T follicular helper cell (primary cell): ENCODE measurements at places on chromosomes 1 and 21.

DNA sequence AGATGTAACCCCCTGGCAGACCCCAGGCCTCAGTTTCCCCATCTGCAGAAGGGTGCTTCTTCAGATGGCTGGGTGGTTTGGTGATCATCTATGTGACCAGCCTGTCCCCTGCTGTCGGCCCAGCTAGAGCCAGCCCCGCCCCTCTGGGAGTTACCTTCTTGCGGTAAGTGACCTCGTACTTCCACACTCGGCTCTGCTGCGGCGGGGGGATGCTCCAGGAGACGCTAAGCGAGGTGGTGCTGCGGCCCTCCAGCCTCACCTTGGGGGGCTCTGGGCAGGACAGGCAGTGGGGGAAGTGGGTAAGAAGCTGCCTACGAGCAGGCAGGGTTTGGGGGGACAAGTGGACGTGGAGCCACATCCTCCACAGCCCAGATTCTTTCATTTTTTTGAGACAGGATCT is 20.4 kb downstream of the EPHA2 start:
- no peak for DNase-seq

DNA sequence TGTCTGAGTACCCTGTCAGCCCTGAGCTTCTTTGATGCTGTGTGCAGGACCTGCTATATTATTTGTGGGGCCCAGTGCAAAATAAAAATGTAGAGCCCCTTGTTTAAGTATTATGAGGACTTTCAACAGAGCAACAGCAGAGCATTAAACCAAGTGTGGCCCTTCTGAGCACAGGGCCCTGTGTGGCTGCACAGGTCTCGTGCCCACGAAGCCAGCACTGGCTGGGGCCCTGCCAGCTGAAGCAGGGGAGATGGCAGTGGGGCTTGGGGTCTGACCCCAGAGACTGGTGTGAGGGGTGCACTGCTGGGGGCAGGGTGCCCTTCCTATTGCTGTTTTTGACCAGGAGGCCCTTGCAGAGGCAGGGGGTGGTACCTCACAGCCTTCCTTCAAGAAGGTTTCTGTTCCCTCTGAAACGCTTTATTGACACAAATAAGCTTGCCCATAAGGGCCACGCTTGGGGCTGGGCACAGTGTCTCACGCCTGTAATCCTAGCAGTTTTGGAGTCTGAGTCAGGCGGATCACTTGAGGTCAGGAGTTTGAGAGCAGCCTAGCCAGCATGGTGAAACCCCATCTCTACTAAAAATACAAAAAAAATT is 2.2 kb upstream of the SEMA4A start:
- no peak for DNase-seq

GRCh38 chr1:205805082-205805711 is 7.8 kb downstream of the SLC41A1 start:
- DNase-seq, result no peak

GRCh38 chr1:45297666-45298356 is 28.9 kb upstream of the HPDL start:
- no peak for DNase-seq

- DNase-seq, result no peak
Observed at GRCh38 chr1:243713470-243714186, 136.4 kb downstream of the AKT3 start.

DNA sequence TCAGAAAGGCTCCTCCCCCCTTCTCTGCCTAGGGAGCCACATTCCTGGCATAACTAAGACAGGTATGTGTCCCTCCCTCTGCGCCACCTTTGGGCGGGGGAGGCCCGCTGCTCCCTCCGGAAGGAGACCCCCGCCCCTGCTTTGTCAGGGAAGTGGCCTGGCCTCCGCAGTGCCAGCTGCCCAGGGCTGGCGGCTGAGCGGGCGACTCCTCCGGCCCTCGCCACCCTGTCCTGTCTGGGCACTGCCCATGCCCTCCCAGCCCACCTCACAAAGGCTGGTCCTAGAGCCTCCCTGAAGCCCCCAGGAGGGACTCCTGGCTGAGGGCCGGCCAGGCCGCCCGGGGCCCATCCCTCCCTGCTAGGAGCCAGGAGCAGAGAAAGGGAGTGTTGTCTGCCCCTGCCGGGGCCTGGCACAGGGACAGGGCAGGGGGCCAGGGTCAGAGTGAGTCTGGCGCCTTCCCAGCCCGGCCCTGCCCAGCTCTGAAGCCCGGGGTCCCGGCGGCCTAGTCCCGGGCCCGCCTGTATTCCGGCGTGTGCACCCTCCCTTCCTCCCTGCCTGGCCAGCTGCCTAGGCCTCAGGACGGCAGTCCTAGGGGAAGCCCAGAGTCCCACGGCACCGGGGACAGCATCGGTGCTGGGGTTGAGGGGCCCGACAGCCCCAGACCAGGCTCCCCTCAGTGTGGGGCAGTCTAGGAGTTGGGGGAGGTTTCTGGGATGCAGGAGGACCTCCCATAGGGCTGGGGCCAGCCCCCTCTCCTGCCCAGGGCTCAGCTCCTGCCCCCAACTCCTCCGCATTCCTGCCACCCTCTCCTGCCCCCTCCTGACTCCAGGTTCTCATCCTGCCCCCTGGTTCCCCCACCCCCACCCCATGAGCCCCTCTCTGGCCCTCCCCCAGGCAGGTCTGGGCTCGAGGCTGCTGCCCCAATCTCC is 5.1 kb downstream of the AGRN start:
- no peak for DNase-seq

GRCh38 chr1:15057834-15058233 is 95.7 kb upstream of the TMEM51 start:
- DNase-seq, result no peak

GRCh38 chr1:243837907-243838535 is 12.0 kb downstream of the AKT3 start:
- DNase-seq, result no peak

GRCh38 chr1:31977385-31978131 is 36.1 kb upstream of the KHDRBS1 start:
- DNase-seq, result no peak

- no peak for DNase-seq
Observed at GRCh38 chr1:204094856-204095634, 22.1 kb downstream of the SOX13 start.

- no peak for DNase-seq
Observed at GRCh38 chr1:194252199-194252598, 1065.8 kb upstream of the B3GALT2 start.

DNA sequence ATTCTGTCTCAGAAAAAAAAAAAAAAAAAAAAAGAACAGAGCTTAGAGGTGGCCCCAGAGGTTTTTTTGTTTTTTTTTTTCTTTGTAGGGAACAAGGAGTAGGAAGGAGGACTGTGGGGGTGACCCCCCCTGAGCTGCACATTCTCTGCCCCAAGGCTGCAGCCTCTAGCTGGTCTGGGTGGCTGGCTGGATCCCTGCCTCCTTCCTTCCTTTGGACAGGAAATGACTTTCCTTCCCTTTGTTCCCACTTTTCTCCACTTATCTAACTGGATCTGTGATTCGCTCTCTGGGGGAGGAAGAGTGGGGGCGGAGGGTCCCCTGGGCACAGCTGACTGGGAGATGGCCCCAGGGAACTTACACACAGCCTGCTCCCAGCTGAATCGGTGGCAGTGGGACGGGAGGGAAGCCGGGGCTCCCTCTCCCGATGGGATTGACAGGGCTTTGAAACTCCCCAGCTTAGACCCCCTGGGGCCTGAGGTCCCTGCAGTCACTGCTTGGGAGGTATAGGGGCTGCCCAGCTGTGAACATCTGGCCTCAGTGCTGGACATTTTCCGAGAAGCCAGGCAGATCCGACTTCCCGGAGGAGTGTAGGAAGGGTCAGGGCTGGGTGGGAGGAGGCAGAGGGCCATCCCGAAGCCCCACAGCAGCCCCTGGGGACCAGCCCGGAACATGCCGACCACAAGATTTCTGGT is 2.1 kb downstream of the FBLIM1 start:
- DNase-seq, result no peak

DNA sequence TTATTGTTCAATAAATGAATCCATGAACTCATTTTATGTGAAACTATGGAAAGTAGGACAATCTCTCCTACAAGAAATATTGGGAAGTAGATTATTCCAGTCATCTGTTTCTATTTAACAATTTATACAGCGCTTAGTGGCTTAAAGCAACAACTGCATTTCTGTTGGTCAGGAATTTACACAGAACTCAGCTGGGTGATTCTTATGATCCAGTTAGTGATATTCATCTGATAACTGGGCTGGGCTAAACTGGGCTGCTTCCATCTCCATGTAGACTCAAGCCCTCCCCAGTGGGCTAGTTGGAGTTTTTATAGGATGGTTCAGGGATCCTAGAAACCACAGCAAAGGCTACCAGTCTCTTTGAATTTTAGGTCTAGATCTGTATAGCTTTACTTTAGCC is 497.9 kb upstream of the NEGR1 start:
- no peak for DNase-seq

- DNase-seq, result no peak
Observed at GRCh38 chr1:29355375-29355774, 119.1 kb downstream of the PTPRU start.

DNA sequence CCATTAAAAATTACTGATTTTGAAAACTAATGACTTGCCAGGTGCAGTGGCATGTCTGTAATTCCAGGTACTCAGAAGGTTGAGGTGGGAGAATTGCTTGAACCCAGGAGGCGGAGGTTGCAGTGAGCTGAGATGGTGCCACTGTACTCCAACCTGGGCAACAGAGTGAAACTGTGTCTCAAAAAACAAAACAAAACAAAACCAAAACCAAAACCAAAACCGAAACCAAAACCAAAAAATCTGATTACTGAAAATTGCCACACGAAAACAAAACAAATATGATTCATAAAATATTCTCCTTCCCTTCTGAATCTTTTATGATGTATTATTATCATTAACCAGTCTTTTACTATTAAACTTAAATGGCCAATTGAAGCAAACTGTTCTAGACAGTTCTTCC is 74.1 kb downstream of the SERINC2 start:
- DNase-seq, result no peak

GRCh38 chr1:187074445-187075048 is 245.8 kb downstream of the PLA2G4A start:
- no peak for DNase-seq

GRCh38 chr1:12369258-12369657 is 139.4 kb downstream of the VPS13D start:
- no peak for DNase-seq

DNA sequence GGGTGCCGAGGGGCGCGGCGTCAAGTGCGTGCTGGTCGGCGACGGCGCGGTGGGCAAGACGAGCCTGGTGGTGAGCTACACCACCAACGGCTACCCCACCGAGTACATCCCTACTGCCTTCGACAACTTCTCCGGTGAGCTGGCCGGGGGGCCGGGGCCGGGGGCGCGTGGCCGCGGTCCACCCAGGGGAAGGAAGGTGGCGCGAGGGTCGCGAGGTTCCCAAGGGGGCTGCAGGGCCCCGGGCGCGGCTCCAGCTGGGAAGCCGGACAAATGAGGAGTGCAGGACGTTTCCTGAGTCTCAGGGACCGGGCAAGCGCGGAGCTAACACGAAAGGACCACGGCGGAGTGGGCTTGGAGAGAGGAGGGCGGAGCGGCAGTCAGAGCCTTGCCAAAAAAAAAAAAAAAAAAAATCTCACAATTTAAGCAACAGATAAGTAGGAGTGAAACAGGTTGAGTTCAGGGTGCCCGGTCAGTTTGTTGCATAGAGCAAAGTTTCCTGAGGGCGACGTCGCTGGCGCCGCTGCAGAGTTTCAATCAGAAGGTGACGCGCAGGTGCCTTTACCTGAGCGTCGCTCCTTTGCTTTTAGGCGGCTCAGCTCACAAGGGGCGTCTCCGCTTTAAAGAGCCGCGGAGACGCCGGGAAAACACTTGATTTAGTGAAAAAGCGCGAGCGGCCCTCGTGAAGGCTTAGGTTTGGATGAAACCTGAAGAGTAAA is 750 bp downstream of the RHOU start:
- DNase-seq, result no peak

DNA sequence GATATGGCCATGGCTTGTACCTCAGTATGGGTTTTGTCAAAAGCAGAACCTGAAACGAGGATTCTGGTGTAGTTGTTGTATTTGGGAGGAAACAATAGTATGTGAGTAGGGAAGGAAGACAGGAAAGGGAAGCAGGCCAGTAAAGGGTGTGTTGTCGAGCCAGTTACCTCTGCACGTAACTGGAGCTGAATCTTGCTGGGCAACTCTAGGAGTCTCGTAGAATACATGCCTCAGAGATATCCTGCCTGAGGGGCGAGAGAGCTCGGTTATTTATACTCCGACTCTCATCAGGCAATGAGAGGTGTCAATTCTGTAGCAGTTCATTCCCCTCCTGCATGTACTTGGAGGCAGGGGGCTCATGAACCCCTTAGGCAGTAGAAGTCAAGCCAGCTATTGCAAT is 45.9 kb upstream of the KIF26B start:
- DNase-seq, result no peak

DNA sequence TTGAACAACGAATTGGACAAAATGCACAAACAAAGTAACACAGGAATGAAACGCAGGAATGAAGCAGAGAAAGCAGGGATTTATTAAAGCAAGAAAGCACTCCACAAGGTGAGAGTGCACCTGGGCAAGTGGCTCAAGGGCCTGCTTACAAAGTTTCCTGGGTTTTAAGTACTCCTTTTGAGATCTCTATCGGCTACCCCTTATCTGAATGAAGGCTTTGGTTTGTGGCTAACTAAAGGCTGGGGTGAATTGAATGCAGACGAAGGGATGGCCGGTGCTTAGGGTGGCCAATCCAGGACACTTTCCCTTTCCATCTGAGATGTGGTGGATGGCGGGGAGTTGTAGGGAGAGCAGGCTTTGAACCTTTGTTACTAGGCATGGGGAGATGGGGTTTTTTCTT is 151.4 kb upstream of the KIAA0040 start:
- no peak for DNase-seq

DNA sequence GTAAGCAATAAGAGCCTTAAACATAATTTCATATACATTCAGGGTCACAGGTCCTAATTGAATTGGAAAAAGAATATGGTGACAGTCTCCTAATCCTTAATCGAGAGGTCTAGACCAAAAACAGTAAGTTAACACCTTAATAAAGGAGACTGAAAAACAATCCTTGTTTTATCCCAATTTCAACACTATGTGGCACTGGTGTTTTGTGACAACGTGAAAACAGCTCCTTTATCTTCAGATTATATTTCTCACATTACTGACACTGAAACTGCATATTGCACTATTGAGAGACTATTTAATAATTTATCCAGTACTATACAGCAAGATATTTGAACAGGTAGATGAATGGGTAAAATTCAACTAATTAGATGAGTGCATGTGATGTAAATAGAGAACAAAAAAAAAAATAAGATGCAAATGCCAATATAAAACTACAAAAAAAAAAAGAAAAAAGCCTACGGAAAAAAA is 34.1 kb downstream of the TP53BP2 start:
- DNase-seq, result no peak

- DNase-seq, result peak; percentile 48
Observed at GRCh38 chr1:89454845-89455521, 69.6 kb upstream of the LRRC8B start.

- no peak for DNase-seq
Observed at GRCh38 chr21:35406635-35407034, 357.5 kb upstream of the RUNX1 start.

GRCh38 chr1:159261721-159262494 is 40.2 kb upstream of the FCER1A start:
- DNase-seq, result no peak

- no peak for DNase-seq
Observed at GRCh38 chr1:5287178-5288150, 633.1 kb downstream of the AJAP1 start.
